ENCODE measurements at places on chromosomes 3 and 15.
A peak's percentile ranks its signal among the peaks of the same experiment; 100 is the strongest.

DNA sequence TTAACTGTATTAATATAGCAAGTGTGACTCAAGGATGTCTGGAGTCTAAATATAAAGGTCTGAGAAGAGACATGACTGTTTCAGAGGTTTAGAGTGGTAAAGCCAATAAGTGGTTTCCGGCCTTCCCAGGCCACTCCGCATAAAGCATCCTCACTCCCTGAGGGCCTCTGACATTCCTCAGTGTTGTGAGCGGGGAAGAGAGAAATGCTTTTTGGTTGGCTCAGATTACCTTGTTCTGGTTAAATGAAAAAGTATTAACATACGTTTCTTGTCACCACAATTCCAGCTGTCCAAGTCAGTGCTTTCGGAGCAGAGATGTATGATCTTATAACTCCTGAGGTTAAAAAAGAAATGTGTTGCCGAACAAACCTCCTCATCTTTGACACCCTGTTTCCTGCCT lies 103.8 kb downstream of the RBMS3 start:
- no peak for DNase-seq

- DNase-seq: no peak
Observed at GRCh38 chr3:104785947-104786346, 580.8 kb upstream of the ALCAM start.

DNA sequence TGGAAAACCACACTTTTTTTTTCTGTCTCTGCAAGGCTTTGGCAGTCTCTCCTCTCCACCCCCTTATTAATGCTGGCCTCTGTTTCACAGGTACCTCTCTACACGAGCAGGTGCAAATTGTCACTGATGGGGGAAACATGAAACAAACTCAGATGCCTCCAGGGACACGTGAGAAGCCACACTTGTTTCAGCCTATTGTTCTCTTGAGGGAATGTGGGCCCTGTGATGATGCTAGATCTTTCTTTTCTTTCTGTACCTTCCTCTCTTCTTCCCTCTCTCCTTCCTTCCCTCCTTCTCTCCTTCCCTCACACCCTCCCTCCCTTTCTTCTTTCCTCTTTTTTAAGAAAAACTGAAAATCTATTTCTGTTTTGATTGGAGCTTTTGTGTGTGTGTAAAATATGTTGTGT lies 5.7 kb upstream of the BLM start:
- DNase-seq: peak; percentile 45

- DNase-seq: no peak
Observed at GRCh38 chr3:114700637-114701234, 406.9 kb downstream of the TIGIT start.

- DNase-seq: no peak
Observed at GRCh38 chr3:61805510-61806080, 244.2 kb downstream of the PTPRG start.

DNA sequence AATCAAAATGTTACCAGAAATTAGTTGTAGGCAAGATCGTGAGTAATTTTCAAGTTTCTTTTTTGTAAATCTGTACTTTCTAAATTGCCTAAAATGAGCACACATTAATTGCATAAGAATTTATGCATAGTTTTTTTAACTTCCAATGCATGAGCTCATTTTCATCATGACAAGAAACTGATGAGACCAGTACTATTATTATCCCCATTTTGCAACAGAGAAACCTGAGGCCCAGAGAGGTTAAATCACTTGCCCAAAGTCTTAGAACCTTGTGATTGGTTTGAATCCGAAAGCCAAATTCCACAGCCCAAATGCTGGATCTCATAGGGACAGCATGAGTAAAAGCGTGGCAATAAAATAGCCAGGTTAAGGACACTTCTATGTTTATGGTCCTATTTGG lies 274.7 kb downstream of the ERC2 start:
- DNase-seq: no peak

DNA sequence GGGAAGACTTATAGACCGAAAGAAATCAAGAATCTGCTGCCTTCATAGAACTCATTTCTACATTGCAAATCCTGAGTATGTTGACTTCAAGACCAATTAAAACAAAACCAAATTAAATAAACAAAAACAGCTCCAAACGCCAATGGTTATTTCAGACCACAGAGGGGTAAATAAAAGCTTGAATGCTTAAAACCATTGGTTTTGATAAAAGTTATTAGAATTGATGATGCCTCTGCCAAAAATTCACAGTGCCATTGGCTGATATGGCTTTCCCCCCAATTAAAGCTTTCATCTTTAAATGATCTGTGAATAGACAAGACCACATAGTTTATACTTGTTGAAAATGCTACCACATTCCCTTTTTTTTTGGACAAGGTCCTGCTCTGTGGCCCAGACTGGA lies 188.5 kb downstream of the NFKBIZ start:
- no peak for DNase-seq

GRCh38 chr15:36356466-36356865 lies 223.0 kb upstream of the CDIN1 start:
- no peak for DNase-seq

DNA sequence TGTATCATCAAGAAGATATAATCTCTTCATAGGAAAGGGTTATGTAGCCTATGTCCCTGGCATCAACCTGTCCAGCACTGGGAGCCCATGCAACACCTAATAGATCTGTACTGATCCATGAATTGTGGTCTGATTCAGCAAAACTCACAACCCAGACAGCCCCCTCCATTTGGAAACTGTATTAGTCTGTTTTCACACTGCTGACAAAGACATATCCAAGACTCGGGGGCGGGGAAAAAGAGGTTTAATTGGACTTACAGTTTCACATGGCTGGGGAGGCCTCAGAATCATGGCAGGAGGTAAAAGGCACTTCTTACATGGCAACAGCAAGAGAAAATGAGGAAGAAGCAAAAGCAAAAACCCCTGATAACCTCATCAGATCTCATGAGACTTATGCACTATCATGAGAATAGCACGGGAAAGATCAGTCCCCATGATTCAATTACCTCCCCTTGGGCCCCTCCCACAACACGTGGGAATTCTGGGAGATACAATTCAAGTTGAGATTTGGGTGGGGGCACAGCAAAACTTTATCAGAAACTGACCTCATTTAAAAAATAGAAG lies 83.3 kb downstream of the TRIM42 start:
- DNase-seq: no peak

GRCh38 chr3:133514418-133514817 lies 59.1 kb upstream of the CDV3 start:
- DNase-seq: no peak
